Esophagus squamous epithelium (tissue), 5 donors: ENCODE measurements at places on chromosomes 5 and 9.

DNA sequence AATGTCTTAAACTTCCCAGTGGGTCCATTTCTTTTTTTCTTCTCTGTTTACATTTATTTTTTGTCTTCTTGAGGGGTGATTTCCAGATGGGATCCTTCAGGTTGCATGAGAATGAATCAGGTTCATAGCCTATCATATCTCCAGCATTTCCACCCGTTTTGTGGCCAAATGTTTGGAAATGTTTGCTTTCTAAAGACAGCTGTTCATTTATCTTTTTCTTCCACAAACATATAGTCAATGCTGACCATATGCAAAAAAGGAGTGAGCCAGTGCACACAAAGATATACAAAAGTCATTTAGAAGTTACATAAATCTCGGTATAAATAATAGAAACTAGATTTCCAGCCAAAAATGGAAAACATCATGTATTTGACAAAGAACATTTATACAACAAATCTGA lies 71.6 kb upstream of the STC2 start:
- DNase-seq, result no peak

DNA sequence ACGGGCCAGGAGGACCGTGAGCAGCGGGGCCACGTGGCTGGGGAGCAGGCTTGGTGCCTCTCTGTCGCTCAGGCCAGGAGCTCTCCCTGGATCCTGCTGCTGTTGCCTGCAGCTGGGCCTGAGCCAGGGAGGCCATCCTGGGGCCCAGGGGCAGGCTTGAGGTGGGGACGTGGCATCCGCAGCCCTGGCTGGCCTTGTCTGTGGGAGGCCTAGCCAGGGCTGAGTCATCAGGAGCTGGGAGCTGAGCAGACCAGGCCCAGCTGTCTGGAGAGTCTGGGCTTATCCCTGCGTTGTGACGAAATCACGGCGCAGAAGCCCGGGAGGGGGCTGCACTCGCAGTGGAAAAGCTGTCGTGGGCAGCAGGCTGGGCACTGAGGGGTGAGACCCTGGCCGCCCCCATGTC lies 138.8 kb upstream of the COL5A1 start:
- no peak for DNase-seq

GRCh38 chr9:35798658-35799374 lies 7.4 kb downstream of the NPR2 start:
- DNase-seq, result no peak

GRCh38 chr5:149151717-149152116 lies 10.4 kb downstream of the ABLIM3 start:
- DNase-seq, result no peak

DNA sequence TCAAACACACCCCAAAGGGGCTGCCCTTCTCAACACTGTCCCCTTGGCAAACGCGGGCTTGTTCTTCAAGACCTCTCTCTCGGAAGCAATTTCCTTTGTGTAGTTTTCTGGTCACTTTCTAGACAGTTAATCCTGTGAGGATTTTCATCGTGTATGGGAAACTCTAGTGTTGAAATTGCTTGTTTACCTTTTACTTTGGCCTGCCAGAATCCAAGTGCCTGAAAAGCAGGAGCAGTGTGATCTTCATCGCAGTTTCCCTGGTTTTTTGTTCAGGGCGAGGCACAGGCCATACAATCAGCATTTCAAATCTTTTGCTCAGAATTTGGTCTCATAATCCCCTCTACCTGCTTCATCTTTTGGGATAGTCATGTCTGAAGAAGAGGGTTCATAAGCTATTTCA lies 115.7 kb upstream of the C9orf72 start:
- no peak for DNase-seq

GRCh38 chr5:112189391-112189790 lies 229.7 kb downstream of the EPB41L4A start:
- DNase-seq, result no peak

DNA sequence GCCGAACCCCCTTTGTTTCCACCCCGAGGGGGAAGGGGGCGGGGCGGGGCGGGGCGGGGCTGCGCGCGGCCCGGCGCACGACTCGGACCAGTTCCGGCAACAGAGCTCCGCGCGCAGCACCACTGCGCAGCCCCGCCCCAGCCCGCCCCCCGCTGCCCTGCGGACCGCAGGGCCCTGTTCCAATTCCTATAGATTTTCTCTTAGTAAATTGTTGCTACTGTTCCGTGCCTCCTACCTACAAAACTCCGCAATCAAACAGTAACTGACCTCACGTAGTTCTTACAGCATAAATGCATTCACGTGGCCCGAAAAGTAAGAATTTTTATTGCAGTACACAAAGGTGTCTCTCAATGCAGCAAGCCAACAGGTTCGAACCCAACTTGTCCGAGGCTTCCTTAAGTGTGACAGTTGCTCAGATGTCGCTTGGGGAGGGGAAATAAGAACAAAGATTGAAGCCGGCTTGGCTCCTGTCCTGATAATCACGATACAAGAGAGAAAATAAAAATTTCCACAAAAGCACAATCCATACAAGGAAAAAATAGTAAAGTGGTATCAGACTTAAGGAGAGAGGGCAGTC lies 1.2 kb upstream of the RNF38 start:
- no peak for DNase-seq

DNA sequence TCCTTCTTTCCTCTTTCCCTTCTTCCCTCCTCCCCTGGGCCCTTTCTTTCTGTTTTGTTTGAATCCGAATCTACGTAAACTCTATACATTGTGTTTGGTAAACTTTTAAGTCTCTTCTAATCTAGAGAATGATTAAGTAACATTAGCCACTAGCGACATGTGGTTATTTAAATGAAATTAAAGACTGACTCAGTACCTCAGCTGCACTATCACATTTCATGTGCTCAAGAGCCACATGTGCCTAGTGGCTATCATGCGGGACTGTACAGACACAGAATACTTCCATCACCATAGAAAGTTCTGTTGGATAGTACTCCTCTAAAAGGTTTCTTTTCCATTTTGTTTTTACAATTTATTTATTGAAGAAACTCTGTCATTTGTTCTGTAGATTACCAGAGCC lies 29.0 kb downstream of the DCTN4 start:
- DNase-seq, result no peak

- DNase-seq, result no peak
Measured at GRCh38 chr5:30343707-30344106, 849.8 kb upstream of the CDH6 start.

DNA sequence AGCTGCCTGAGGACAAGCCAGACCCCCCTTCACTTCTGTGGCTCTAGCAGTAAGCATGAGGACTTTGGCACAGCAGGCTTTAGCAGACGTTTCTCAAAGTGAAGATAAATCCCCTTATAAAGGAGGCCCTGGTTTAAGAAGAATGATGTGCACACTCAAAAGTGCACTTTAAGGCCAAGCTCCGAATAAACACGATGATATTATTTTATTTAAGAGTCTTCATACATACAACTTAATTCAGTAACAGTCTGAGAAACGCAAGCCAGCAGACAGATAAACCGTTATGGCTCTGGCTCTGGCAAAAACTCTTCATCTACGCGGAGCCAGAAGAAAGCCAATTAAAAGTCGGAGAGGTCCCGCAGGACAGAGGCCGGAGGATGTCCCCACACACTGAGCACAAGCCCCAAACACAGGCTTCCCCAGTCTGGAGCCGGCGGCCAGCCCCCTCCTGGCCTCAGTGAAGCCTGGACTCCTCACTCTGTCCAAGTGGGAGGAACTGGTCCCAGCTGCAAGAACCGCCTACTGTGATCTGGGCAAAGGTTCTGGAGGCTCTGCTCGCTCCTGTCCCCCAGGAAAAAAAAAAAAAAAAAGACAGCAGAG lies 44.6 kb downstream of the ADAMTS2 start:
- DNase-seq, result no peak

- DNase-seq, result no peak
Measured at GRCh38 chr9:99850736-99851499, 29.2 kb downstream of the NR4A3 start.

- no peak for DNase-seq
Measured at GRCh38 chr5:96869372-96869641, 7.0 kb upstream of the ERAP2 start.

DNA sequence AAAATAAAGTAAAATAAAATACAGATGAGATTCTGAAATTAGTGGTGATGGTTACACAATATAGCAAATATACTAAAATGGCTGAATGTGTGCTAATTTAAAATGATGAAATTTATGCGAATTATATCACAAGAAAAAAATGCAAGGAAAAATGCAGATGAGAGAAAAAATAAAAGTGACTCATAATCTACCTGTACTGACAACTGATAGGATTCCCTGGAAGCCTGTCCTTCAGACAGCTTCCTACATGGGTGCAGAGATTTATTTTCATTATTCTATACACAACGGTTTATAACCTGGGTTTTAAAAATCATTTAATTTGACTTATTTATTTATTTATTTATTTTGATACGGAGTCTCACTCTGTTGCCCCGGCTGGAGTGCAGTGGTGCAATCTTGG lies 5.8 kb upstream of the NCS1 start:
- DNase-seq, result no peak

DNA sequence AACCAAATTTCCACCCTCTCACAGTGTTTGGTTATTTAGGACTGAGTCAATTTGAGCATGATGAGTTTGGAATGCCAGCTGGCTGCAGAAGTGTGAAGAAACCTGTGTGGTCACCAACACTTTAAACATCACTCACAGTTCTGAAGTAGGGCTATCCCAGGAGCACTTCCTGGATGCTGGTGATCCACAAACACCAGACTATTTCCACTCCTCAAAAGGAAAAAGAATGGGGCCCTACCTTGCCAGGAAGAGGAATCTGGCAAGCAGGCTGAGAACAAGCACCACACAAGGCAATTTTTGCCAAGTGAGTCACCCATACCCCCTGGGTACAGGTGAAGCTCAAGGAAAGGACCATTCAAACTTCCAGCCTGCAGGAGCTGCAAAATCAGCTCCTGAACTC lies 294.2 kb upstream of the PTGER4 start:
- no peak for DNase-seq

GRCh38 chr9:37209431-37210386 lies 89.3 kb downstream of the ZCCHC7 start:
- DNase-seq, result no peak

GRCh38 chr9:6007058-6007769 lies 8.2 kb downstream of the RANBP6 start:
- DNase-seq, result peak; percentile 84

DNA sequence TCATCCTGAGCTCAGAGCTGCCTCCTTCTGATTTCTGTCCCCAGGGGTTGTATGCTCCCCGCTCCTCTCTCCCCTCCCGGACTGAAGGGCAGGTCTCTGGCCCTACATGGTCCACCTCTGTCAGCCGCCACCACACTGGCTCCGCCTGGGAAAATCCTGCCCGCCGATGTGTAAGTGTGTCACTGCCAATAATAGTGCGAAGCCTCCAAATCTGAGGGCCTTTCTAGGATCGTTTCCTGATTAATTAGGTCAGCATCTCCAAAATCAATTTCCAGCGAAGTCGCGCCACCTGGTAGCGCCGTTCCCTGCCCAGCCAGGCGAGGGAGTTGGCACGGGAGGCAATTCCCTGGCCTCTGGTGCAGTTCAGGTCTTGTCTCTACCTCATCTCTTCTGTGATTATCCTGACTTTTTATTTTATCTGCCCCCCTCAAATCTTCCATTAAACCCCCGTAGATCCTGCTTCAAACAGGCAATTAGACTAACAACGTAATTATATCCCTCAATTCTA lies 73.5 kb downstream of the ZNF618 start:
- no peak for DNase-seq

- no peak for DNase-seq
Measured at GRCh38 chr9:33158843-33159776, 8.0 kb downstream of the B4GALT1 start.

DNA sequence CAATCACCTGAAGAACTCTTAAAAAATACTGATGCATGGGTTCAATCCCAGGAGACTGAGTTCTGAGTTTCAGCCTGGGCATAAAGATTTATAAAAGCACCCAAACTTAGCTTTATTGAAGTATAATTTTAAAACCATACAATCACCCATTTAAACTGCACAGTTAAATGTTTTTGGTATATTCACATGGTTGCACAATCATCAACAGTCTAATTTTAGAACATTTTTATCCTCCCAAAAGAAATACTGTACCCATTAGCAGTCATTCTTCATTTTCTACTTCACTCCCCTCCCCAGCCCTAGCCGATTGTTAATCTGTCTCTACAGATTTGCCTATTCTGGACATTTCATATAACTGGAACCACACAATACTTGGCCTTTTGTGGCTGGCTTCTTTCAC lies 141.7 kb downstream of the ARSB start:
- DNase-seq, result no peak

GRCh38 chr9:80076162-80076561 lies 504.4 kb downstream of the TLE4 start:
- no peak for DNase-seq

DNA sequence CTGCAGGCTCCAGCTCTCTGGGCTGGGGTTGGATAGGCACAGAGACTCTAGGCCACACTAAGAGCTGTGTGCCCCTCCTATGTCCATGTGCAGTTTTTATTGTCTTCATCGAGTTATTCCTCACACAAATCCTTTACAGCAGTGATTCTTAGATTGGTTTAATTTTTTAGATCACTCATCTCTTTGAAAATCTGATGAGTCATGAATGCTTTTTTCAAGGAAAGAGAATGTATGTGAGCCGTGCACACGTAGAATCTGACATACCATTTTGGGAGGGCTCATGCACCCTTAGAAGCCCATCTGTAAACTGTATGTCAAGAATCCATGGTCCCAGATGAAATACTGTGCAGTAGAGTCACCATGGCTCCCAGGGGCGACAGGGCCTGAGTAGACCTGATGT lies 100.7 kb upstream of the S1PR3 start:
- no peak for DNase-seq

DNA sequence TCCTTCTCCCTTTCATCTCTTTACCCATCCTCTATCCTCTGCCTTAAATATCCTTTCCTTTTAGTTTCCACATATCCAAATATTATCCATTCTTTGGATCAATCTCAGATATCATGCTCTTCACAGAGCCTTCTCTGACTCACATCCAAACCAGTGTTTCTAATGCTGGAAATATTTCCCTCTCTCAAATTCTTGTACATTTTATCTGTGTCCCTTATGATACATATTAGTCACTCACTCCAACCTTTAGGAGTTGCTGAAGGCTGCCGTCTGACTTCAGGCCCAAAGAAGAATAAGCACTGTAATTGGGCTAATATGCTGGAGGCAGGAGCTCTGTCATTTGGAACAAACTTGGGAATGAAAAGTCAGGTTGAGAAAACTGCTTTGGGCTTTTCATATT lies 156.4 kb upstream of the RUSC2 start:
- DNase-seq, result no peak

DNA sequence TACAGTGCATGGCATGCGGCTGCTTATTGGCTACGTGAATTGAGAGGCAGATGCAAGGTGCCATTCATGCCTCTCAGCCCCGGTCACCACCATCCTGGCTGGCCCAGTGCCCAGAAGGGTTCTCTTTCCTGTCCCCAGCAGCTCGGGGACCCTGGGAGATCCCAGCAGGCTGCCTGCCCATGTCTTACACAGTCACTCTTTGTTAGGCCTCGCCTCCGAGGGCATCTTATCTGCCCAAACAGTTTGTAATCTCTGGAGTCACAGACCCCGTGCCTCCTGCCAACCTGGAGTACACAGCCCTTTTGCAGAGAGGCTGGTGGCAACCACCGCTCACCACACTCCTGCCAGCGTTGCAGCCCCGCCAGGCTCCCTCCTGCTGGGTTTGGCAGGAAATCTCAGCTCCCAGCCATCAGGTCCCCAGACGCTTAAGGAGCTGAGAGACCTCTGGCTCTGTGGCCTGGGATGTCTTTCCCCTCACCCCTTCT lies 7.0 kb upstream of the AK1 start:
- no peak for DNase-seq

GRCh38 chr9:94909965-94910730 lies 183.6 kb downstream of the AOPEP start:
- no peak for DNase-seq

GRCh38 chr5:178304761-178305645 lies 72.4 kb upstream of the PHYKPL start:
- no peak for DNase-seq

GRCh38 chr9:134371731-134372130 lies 45.5 kb downstream of the RXRA start:
- no peak for DNase-seq
